COLO829 (cell line): ENCODE measurements at places on chromosomes 4 and X.

GRCh38 chr4:110109455-110109854, 89.0 kb downstream of the ELOVL6 start:
- no peak for DNase-seq

- DNase-seq, result no peak
Measured at GRCh38 chr4:11535333-11535732, 106.6 kb upstream of the HS3ST1 start.

DNA sequence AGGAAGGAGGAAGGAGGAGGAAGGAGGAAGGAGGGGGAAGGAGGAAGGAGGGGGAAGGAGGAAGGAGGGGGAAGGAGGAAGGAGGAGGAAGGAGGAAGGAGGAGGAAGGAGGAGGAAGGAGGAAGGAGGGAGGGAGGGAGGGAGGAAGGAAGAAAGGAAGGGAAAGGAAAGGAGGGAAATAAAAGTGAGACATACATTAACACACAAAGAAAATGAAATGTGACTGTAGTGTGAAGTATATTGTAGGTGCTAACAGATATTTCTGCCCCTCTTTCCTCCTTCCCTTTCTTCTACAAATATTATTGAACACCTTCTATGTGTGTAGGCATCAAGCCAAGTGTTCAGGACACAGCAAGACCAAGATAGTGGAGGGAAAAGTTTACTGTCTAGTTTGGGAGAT, 26.4 kb upstream of the PROM1 start:
- DNase-seq, result no peak

DNA sequence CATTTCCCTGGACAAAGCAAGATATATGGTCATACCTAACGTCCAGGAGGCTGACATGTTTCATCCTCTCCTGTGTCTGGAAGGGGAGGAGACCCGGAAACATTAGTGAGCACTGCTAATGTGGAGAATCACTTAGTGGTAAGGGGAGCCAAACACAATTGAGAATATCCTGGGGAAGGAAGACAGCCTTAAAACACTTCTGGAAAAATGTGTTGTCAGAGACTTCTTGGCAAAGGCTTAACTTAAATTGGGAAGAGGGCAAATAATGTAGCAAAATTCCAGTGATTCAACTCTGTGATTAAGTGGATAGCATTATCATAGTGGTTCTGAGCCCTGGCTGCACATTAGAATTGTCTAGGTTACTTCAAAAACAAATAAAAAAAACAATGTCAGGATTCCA, 39.5 kb downstream of the SPARCL1 start:
- no peak for DNase-seq

- DNase-seq, result no peak
Measured at GRCh38 chrX:119145241-119145653, 17.6 kb upstream of the KIAA1210 start.

DNA sequence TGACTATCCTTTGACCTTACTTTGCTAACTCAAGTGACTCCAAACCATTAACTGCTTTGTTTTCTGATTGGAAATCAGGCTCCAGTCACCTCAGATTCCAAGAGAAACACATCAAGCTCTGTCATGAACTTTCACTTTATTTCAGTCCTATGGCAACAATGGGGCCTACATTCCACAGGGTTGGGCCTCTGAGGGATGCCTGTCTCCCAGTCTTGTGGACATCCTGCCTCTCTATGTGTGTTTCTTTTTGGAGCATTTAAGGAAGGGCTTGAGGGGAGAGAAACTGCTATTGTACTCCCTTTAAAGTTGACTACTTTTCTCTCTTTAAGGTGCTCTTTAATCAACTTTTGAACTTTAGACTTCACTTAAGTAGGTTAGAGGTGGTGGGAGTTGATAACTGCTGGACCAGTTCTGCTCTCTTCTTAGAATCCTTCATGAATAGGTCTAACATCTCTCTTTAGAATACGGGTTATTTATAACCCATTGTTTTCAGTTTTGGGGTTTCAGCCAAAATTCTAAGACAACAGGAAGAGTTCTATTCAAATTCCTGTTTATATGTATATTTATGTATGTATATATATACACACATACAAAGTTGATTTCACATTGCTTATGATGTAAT, 274.3 kb upstream of the NR3C2 start:
- DNase-seq, result no peak

DNA sequence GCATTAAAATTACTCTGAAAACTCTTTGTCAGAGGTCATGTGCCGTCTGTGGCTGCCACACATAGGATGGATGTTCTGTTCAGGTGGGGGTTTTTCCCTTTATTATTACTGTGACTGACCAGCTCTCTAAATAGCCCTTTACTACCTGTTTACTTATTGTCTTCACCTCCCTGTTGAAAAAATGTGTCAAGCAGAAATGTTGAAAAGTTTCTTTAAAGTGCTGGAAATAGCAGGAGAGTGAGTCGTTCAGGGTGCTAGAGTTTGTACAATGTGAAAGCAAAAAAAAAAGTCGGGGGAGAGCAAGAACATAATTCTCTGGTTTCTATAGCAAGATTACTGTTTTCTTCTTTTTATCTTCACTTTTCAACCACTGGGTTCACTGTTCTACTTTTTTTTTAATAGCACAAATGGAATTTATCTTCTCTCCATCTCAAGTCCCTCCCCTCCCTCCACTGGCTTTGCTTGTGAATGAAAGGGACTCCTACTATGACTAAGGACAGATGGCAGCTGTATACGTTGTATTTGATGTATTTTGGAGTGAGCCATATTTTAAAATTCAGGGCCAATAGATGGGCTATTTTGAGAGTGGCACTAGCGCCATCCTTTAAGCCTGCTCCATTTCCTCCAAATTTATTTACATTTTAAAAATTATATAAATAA, 33.3 kb downstream of the ARX start:
- DNase-seq, result no peak

DNA sequence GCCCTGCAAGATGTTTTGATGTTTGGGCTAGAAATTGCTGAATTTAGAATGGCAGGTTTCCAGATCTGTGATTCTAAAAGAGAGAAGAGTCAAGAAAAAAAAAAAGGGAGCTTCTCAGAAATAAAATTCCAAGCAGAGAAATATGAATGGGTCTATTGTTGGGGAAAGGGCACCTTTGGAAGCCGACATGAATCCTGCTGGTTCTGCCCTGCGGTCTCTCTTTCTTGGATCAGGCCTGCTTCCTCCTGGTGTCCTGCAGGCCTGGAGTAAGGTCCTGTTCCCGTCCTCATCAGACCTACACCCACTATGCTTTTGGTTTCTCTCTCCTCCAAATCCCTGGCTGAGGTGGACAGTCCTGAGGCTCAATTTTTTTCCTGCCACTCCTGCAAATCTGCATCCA, 109.8 kb upstream of the TRIM2 start:
- peak; percentile 92 for DNase-seq

DNA sequence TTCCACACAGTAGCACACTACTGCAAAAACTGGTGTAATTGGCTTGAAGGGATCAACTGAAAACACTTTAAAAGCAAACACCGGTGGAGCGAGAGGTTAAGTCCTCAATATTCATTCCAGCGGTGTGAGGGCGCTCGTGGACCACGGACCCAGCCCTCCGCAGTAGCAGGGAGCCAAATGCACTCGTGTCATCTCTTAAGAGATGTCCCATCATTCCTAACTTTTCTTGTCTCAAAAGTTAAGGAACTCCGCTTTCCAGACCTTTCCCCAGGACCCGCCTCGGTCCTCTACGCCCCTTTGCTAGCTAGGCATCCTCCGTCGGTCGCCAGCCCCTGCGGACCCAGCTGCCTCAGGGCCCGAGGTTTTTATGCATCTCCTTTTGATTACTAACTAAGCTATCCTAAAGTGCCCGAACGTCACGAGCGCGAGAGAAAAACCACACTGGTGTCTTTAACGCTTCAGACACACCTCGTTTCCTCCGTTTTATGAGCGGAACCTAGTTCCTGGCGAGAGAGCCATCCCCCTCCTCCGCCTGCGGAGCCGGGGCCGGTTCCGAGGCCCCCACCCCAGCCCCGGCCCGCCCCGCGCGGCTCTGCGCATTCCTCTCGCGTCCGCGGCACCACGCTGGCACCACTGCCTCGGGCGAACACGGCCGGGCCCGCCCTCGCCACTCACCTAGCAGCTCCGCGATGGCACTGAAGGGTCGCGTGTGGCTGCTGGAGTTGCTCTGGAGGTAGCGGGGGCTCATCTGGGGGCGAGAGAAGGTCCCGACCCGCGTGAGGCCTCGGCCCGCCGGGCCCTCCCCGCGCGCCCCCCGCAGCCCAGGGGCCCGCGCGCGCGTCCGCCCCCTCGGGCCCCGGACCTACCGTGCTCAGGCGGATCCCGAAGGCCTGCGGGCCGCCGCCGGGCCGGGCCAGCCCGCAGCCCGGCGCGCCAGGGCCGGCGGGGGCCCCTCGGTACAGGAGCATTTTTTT, 723 bp downstream of the MORC4 start:
- DNase-seq, result peak; percentile 11

GRCh38 chr4:28254003-28254402, 1393.4 kb downstream of the STIM2 start:
- DNase-seq, result no peak

GRCh38 chrX:10198254-10198653, 41.5 kb downstream of the CLCN4 start:
- no peak for DNase-seq

- DNase-seq, result no peak
Measured at GRCh38 chr4:140188975-140189374, 35.0 kb upstream of the MAML3 start.

- DNase-seq, result no peak
Measured at GRCh38 chr4:100926039-100926717, 408.4 kb upstream of the EMCN start.

GRCh38 chrX:72306085-72306801, 529 bp upstream of the CITED1 start:
- DNase-seq, result no peak

DNA sequence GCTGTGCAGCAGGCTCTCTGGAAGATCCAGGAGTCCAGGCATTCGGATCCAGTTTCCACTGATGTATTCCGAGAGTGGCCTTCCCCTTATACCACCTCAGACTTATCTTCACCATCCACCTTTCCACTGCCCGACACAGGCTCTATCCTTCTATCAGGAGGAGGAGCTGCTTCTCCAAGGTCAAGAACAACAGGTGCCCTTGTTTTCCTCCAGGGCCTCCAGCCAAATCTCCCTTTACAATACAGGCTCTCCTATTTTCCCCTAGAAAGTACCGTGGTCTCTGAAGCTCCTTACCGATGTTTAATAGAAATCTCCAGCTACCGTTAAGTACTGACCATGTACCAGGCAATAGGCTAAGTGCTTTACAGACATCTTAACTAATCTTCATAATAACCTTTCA, 61.3 kb downstream of the AFAP1 start:
- DNase-seq, result no peak

- no peak for DNase-seq
Measured at GRCh38 chrX:20414066-20414465, 147.4 kb upstream of the RPS6KA3 start.

GRCh38 chr4:40199999-40200874, 3.4 kb downstream of the RHOH start:
- no peak for DNase-seq
